ENCODE measurements at places on chromosomes 1 and 21.

- no peak for DNase-seq
Observed at GRCh38 chr1:181107711-181108110, 19.2 kb downstream of the IER5 start.

DNA sequence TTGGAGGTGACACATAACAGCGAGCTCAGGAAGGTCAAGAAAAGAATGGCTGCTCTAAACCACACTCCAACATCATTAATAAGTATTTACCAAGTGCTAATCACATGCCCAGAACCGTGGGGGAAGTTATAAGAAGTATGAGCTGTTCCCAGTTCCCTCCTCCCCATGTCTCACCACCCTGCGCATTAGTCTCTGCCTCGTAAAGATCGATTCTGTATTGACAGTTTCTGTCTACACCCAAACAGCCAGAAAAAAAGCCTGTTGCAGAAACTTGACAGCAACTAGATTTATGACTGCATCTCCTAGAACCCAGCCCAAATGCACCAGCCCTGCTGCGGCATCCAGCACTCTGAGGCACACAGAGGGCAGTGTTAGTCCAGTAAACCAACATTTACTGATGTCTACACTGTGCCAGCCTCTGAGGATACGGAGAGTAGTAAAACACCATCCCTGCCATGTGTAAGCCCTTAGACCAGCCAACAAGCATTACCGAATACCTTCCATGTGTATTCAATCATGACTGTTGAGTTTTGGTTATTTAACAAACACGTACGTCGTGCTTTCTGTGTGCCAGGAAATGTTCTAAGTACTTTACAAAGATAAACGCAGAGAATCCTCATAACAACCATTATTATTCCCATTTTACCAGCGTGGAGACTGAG is 63.6 kb upstream of the ZBTB40 start:
- no peak for DNase-seq

DNA sequence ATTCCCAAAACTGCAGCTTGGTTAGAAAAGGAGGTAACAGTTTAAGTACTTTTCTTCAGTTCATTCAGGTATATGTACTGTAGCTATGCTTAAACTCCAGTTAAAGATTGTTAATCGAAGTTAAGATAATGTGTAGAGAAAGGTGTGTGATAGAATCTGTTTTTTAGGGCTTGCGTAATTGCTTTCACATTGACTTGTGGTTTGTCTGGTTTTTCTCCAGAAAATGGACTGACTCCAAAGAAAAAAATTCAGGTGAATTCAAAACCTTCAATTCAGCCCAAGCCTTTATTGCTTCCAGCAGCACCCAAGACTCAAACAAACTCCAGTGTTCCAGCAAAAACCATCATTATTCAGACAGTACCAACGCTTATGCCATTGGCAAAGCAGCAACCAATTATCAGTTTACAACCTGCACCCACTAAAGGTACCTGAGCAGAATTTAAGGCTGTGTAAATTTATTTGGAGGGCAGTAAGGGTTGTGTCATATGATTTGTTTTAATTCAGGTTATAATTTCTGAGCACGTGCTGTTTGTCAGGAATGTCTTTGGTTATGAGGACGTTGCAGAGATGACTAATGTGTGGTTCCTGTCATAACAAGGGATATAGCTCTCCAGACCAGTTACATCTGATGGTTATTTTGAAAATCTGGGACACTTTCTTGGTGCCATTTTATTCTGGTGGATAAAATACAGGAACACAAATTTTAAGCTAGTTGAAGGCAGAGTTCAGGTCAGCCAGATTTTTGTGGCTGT is 26.0 kb downstream of the ATF6 start:
- DNase-seq: no peak

GRCh38 chr1:100287162-100287561 is 21.1 kb downstream of the RTCA start:
- DNase-seq: no peak

DNA sequence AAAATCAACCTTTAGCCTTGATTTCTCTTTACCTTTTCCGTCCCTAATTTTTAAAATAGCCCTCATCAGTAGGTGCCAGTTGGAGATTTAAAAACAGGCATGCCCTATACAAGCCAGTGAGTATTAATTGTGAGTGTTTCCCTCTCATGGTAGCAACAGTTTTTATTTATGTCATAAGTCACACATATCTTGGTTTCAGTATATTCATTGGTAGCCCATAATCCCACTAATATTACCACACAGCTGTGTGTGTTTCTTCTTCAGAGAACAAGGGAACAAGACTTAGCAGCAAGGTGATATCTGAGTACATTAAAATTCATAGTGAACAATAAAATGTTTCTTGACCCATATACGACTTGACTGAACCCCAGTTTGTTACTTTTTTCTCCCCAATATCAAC is 68.6 kb upstream of the HSPA13 start:
- no peak for DNase-seq

GRCh38 chr1:159879977-159880376 is 17.5 kb upstream of the VSIG8 start:
- DNase-seq: no peak

- no peak for DNase-seq
Observed at GRCh38 chr1:68024635-68025338, 25.6 kb downstream of the DIRAS3 start.

DNA sequence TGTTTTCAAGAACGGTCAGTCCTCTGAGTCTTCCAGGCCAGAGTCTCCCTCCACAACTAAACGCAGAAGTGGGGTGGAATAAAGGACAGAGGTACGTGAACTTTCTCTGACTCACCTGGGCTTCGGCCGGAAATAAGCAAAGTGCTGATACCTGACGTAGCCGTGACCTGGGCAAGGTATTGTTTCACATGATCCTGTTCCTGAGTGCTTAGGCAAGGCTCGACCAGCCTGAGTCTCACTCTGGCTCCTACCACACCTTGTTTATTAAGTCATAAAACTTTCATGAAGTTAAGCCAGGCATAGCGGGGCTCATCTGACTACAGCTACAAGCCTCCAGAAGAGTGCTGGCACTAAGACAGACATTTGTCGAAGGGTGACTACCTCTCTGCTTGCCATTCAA is 327.5 kb downstream of the SETD4 start:
- no peak for DNase-seq

DNA sequence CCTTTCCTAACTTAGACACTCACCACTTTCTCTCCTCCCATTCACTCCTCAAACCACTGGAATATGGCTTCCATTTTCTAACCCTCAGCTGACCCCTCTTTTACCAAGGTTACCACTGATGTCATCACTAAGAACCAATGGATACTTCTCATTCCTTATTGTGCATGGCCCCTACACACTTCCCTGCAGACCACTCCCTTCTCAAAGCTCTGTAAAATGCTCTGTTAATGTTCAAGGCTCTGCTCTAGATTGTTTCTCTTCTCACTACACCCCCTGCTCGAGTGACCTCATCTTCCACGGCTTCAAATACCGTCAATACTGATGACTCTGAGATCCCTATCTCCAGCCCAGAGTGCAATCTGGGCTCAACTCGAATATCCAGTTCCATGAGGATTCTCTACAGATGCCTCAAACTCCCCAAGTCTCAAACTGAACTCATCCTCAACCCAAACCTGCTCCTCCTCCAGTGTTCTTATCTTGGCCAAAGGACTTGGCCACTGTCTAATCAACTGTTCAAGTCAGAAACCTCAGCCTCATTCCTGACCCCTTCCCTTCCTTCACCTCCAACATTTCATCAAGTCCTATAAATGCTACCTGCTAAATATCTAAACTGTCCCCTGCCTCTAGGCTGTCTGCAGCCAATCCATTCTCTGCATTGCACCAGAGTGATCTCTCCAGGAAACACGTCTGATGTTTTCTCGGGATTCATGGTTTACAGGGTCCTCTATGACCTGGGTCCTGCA is 41.3 kb upstream of the BMP8B start:
- DNase-seq: no peak

DNA sequence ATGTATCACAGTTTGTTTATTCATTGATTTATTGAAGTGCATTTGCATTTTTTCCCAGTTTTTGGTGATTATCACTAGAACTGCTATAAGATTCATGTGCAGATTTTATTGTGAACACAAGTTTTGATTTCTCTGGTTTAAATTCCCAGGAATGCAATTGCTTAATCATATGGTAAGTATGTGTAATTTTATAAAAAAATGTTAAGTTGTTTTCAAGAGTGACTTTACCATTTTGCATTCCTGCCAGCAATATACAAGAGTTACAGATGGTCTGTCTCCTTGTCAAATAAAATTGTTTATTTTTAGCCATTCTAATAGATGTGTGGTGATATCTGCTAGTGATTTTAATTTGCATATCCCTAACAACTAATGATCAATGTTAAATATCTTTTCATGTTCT is 127.3 kb upstream of the APP start:
- no peak for DNase-seq
